GOT3 (cell line): ENCODE measurements at places on chromosomes 6 and 20.

GRCh38 chr20:12153628-12154027 is 235.9 kb downstream of the BTBD3 start:
- no peak for DNase-seq

GRCh38 chr6:139983555-139984276 is 609.3 kb upstream of the CITED2 start:
- DNase-seq, result no peak

DNA sequence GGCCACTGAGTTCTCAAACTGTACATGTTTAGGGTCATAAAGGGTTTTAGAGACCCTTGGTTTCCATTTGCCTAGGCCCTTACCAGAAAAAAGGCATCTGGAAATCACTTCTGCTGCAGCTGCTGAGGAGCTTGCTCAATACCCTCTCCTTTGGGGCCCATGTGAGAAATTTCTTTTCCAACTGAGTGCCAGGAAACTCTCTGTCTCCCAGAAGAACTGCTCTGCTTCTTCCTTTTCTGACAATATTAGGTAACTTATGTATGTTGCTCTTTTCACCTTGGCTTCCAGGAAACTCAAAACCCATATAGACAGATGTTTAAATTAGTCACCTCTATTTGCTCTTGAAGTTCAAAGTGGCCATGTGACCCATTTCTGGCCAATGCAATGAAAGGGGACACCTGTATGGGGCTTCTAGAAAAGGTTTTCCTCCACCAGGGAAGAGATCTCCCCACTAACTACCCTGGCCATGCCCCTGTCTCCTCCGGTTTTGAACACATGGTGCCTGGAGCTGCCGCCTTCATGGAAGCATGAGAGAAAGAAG is 121.6 kb downstream of the PREX1 start:
- DNase-seq, result no peak

GRCh38 chr6:84372290-84372689 is 144.8 kb upstream of the CEP162 start:
- no peak for DNase-seq

- no peak for DNase-seq
Measured at GRCh38 chr6:23826572-23826971, 299.4 kb upstream of the NRSN1 start.

DNA sequence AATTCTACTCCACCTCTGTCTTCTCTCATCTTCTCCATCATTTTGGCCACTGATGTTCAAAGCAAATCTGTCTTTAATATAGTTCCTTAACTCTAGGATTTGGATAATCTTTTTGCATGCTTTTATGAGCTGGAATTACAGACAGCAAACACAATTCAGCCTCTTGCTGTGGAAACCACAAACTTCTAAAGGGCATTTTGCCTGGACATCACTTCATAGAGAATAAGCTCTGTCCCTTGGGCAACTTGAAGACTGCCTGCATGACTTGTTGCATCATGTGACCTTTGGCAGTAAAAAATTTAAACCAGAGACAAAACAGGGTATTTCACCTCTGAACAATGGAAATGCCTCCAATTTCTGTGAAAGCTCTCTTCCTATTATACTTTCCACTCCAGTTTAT is 74.1 kb upstream of the HDDC2 start:
- no peak for DNase-seq

- DNase-seq, result peak; percentile 2
Measured at GRCh38 chr6:17392978-17393891, at the start of gene CAP2. CAP2 (plus strand) TSS chr6:17393595; CDS start chr6:17421556, 27,961 bp downstream.

DNA sequence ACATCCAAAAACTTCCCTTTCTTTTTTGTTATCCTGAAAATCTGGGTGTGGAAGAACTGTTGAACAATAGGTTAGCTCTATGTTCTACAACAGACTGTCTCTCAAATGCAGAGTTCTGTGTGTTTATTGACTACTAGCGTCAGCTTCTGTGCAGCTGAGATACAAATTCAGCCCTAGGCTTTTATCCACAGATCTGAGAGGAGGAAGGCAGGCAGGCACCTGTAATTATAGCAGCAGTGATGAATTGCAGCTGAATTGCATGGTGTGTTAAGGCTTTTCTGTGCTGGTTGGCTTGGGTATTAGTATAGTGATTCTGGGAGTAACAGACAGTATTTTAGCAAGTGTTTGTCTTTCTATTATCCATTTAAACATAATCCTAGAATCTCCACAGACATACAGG is 24.4 kb downstream of the GRIK2 start:
- DNase-seq, result no peak

GRCh38 chr6:21593412-21593926 is at the start of gene SOX4:
SOX4 (plus strand) TSS chr6:21593751; CDS start chr6:21594535, 784 bp downstream.
- DNase-seq, result peak; percentile 58

GRCh38 chr20:25247518-25247955 is 348 bp upstream of the PYGB start:
- peak; percentile 55 for DNase-seq

GRCh38 chr6:125858427-125859320 is 67.9 kb downstream of the NCOA7 start:
- DNase-seq, result no peak

- no peak for DNase-seq
Measured at GRCh38 chr6:163252061-163252591, 162.4 kb upstream of the QKI start.

- DNase-seq, result no peak
Measured at GRCh38 chr20:41345729-41346067, 5.1 kb downstream of the LPIN3 start.

- DNase-seq, result no peak
Measured at GRCh38 chr6:111993342-111993741, 60.6 kb upstream of the CCN6 start.

GRCh38 chr6:127446356-127446755 is 12.8 kb downstream of the KIAA0408 start:
- no peak for DNase-seq

- DNase-seq, result no peak
Measured at GRCh38 chr20:58585753-58586540, 65.1 kb upstream of the STX16 start.

- no peak for DNase-seq
Measured at GRCh38 chr6:35489066-35489465, 7.8 kb downstream of the TEAD3 start.

- no peak for DNase-seq
Measured at GRCh38 chr20:57112448-57112847, 154.0 kb downstream of the BMP7 start.

DNA sequence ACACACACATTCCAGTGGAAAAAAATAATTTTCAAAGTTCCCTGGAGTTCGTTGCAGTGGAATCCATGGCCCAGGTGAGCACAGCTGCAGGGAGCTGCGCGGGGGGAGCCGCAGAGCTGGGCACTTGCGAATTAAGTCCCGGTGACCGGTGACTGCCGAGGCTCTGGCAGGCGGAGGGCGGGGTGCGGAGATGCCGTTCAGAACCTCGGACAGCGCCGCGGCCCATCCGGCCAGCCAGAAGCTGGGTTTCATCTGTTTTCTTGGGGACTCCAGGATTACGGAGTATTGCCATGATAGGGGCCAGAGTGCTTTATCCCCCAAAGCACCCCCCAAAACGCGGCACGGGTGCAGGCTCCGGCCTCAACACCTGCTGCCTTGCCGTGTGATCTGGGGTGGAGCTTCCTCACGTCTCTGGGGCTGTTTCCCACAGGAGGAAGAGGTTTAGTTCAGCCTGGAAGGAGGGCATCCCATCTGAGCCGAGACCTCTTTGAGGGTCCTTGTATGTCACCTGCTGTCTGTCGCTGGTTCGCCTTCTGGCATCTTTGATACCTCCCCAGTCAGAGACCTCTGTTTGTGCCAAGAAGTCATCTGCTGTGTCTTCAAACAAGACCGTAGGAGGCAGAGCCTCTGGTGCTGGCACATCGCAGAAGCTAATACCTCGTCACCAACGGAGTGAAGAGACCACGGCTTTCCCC is 99.4 kb downstream of the YTHDF1 start:
- no peak for DNase-seq

- DNase-seq, result no peak
Measured at GRCh38 chr6:100568255-100568654, 103.5 kb upstream of the SIM1 start.

GRCh38 chr20:208942-209566 is 18.0 kb upstream of the DEFB129 start:
- no peak for DNase-seq

DNA sequence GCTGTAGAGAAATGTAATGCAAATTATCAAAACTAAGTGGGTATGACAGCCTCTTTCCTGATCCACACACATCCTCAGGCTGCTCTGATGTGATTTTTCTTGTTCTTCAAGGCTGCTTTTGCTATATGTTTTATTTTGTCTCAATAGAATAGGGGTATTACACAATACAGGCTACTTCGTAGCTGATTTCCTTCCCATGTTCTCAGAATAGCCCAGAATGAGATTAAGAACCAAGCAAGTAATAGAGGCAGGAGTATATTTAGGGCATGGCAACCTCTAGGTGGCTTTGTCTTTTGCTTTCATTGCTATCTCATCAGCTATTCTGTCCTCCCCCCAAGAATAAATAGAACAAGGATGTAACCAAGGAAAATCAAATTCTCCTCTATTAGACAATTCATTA is 241.8 kb downstream of the ALDH8A1 start:
- no peak for DNase-seq

- no peak for DNase-seq
Measured at GRCh38 chr20:44442298-44443070, 33.2 kb upstream of the TTPAL start.

- no peak for DNase-seq
Measured at GRCh38 chr20:21228511-21228910, 74.6 kb upstream of the XRN2 start.

GRCh38 chr6:135657207-135657606 is 159.7 kb upstream of the AHI1 start:
- DNase-seq, result no peak

DNA sequence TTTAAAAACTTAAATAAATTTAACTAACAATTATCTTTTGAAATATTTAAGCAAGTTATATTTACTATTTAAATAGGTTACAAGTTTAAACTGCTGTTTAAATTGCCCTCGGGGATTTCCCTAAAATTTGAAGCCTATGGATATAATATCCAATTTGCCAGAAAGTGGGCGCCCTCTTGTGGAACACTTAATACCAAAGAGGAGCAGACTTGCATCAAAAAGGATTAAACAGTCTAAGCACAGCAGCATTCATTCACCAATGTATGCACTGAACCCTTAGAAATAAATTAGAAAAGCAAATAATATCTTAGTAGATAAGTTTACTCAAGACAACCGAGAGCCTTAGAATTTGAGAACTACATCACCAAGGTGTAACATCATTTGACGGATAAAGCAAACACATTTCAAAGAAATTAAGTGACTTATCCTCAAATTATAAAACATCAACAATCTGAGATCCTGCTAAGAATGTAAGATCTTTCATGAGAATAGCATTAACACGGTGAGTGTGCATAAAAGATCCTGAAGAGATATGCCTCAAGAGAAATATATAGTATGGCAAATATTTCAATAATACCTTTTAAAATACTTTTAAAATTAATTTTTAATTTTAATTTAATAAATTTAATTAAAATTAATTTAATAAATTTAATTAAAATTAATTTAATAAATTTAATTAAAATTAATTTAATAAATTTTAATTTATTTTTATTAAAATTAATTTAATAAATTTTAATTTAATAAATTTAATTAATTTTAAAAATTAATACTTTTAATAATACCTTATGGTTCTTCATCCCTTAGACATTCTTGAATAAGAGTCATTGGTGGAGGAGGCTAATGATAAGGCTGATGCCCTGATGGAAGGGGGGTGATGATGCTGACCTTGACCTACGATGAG is 11.5 kb upstream of the MEP1A start:
- DNase-seq, result no peak

DNA sequence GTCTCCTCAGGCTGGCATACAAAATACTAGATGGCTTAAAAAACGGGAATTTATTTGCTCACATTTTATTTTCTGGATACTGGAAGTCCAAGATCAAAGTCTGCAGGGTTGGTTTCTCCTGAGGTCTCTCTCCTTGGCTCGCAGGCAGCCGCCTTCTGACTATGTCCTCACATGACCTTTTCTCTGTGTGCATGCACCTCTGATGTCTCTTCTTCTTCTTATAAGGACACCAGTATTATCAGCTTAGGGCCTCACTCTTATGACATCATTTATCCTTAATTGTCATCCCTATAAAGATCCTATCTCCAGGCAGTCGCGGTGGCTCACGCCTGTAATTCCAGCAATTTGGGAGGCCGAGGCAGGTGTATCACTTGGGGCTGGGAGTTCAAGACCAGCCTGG is 9.3 kb upstream of the TRIM27 start:
- no peak for DNase-seq

DNA sequence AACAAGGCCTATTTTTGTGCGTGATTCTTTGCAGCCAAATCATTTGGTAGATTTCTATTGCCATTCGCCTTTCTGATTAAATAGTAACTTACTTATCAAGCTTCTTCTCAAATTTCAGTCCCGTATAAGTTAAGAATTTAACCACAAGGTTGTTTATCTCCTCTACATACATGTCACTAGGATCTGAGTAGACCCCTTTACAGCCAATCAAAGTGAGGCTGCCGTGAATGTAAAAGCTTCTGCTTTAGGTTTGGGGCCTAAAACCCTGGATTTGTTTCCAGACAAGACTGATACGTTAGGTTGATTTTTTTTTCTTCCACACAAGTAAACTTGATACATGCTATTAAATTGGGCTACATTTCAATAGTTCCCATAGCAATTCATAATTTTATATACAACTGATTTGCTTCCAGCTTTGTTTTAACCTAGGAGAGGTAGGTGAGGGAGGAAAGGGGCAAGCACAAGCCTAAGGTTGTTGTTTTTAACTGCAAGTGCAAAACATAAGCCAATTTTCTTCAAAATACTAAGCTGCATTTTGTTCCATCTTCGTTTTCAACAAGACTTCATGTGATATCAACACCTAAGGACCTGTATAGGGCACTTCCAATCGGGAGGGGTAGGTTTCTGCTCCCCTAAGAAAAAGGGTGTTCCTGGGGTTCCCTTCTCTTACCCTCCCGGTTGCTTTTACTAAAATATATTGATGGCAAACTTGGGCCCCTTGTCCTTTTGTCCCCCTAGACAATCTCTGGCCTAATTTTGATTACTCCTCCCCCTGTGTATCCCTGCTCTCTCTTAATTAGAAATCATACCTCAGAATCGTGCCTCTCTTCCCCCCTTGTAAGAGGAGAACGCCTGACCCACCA is 1.7 kb downstream of the RANBP9 start:
- DNase-seq, result no peak
